ENCODE measurements at places on chromosomes 3 and 15.

DNA sequence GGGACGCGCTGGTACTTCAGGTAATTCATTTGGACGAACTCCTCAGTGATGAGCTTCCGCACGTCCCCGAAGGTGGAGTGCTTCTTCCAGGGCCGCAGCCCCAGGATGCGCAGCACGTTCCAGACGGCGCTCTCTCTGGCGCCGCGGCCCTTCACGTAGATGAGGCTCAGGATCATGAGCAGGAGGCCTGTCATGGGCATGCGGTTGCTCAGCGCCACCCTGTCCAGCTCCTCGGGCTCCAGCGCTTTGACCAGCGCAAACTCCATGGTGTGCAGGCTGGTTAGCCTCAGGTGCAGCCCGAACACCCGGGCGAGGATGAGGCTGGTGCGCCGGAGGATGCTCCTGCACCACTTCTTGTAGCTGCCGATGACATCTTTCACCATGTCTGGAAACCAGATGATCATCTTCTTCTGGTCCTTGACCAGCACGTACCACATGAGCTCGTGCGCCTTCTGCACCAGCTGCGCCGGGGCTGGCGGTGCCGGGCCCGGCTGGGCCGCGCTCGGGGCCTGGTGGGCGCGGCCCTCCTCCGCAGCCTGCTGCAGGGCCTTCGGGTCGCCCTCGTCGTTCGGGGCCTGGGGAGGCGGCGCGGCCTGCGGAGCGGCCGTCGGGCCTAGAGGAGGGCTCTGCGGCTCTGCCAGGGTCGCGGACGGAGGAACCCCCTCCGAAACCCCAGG is 501 bp downstream of the NDN start:
- no peak for DNase-seq

DNA sequence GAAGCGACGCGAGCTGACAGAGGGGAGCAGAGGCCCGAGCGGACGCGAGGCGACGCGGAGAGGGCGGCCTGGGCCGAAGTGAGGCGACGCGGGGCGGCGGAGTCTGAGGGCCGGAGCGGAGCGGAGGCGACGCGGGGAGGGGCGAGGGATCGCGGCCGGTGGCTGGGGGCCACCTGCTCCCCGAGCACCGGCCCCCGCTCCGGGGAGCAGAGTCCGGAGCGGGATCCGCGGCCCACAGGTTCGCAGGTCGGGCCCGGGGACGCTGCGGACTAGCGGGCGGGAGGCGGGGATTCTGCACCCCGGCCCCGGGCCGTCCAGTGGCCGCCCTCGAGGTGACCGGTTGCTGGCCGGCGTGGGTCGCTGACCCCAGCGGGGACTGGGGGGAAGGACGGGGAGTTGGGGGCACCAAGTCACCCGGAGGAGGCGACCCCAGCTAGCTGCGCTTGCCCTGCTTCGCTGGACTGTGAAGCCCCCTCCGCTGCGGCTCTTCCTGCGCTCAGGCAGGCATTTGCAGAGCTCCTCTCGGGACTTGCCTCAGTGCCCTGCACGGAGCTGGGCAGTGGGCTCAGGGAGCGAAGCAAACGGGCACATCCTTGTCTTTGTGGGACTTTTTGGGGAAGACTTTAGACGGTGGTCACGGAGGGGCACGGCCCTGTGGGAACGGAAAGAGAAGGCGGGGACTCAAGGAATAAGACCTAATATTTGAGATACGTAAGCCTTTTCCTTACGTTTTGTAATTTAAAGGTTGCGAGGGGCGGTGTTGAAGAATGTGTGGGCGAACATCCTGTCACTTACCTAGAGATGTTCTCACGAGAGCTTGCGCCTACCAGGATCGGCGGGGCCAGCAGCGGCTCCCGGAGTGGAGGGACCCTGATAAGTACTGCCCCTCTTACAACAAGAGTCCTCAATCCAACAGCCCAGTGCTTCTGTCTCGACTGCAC is 566 bp downstream of the HMCES start:
- no peak for DNase-seq

- DNase-seq = no peak
Observed at GRCh38 chr3:114624571-114625181, 330.8 kb downstream of the TIGIT start.

- DNase-seq = no peak
Observed at GRCh38 chr15:60392986-60393790, 4.6 kb downstream of the ANXA2 start.

DNA sequence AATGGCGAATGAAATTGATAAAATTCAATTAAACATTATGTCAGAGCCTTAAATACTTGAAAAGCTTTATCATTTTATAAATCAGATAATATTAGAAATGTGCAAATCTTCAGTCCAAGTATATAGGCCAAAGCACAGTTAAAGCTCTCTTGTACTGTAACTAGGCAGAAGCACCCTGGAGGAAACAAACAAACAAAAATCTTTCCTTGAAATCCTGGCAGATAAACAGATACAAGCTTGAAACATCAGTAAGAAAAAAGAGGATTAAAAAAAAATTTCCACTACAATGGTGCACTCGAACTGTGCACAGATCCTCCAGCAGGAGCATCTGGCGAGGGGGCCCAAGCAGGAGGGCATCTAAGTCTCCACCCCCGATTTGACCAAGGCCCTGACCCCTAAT is 166.6 kb downstream of the PLD1 start:
- no peak for DNase-seq

DNA sequence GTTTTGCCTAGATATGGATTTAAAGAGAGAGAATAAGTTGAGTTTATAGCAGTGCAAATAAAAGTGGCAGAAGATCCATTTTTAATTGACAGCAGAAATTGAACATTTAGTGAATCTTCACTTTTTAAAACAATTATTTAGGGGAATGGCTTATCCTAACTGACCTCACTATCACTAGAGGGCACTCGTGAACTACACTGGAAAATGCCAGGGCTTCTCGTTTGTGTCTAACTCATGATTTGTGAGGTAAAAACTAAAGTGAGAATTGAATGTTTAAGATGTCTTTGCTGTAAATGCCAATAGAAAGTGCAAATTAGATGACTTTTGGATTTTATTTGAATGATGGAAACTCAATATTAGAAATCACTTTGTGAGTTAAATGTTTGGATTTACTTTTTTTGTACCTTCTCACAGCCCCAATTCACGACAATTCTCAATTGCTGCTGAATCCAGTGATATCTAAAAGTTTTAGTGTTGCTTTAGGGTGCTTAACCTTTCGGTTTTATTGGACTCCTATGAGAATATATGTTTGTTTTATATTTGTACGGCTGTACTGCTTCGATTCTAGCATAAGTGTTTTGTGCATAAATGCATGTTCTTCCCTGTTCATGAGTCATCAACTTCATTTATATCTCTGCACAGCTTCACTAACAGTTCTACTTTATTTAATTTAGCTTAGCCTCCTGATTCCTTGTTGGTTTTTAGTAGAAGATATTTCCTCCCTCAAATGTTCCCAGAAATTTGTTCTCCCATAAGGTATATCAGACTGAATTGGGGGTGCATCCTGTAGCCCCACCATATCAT is 462.1 kb downstream of the MFSD1 start:
- peak; percentile 23 for DNase-seq

- DNase-seq = no peak
Observed at GRCh38 chr3:55198554-55198953, 270.7 kb upstream of the LRTM1 start.

GRCh38 chr15:29669823-29670222 is 152.4 kb downstream of the TJP1 start:
- DNase-seq = no peak

GRCh38 chr15:67202091-67202490 is 52.4 kb downstream of the AAGAB start:
- DNase-seq = no peak

DNA sequence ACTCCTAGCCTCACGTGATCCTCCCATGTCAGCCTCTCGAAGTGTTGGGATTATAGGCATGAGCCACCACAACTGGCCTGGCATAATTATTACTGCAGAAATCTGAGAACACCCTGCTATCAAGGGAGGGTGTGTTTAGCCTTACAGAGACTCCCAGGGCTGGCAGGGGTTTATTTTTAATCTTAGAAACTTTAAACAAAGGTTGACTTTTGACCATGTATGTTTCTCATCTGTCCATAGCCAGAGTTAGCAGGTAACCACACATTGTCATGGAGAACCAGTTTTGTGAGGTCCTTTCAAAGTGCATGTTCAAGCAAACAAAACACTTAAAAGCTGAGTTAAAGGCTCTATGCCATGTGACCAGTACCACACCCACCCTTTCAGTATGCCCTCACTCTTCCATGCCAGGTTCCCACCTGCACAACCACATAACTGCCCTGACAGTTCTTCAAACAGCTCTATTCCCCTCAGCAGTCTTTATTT is 11.1 kb downstream of the SIAH2 start:
- no peak for DNase-seq

DNA sequence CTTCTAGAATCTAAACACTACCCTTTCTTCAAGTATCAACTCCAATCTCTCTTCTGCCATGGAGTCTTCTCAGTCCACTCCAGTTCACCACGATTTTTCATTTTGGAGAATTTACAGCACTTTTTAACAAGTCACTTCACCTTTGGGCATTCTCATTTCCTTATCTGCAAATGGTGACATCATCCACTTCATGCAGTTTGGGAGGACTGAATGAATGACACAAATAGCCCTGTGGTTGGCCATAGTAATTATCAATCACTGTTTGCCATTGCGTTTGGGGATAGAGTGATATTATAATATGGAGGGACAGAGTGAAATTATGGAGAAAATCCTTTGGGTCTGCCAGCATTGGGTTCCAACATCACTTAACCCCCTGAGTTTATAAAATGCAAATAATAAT is 38.0 kb upstream of the TM4SF1 start:
- no peak for DNase-seq

- DNase-seq = no peak
Observed at GRCh38 chr15:58880320-58880719, 53.2 kb downstream of the SLTM start.

- no peak for DNase-seq
Observed at GRCh38 chr3:51044982-51045381, 340.1 kb upstream of the MANF start.

GRCh38 chr3:129542747-129543146 is 228 bp upstream of the H1-8 start:
- DNase-seq = no peak

DNA sequence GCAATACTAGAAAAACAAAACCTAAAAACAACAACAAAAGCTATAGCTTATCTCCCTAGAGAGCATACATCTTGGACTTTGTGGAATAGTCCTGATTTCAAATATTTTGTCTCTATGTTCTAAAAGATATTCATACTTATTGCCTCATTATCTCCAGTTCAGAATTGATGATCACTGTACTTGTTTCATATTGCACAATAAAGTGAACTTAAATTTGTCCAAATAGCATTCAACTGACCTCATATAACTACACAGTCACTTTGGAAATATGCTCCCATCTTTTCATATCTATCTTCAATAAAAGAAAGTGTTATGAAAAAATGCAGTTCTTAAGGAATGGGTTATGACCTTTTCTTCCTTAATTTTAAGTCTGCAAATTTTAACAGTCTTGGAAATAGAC is 228.6 kb upstream of the CMC1 start:
- DNase-seq = no peak

DNA sequence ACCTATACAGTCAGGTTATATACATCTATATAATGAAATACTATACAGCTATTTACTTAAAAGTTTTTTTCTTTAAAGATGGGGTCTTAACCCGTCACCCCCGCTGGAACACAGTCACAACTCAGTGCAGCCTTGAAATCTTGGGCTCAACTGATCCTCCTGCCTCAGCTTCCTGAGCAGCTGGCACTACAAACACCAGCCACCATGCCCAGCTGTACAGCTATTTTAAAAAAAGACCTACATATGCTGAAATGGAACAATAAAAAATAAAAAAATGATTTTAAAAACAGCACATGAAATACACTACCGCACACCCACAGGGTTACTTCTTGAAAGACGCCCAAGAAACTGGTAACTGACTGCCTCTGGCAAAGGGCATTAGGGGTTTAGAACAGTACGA is 3.8 kb downstream of the NCBP2 start:
- no peak for DNase-seq

GRCh38 chr3:30307372-30307950 is 298.9 kb upstream of the TGFBR2 start:
- no peak for DNase-seq

DNA sequence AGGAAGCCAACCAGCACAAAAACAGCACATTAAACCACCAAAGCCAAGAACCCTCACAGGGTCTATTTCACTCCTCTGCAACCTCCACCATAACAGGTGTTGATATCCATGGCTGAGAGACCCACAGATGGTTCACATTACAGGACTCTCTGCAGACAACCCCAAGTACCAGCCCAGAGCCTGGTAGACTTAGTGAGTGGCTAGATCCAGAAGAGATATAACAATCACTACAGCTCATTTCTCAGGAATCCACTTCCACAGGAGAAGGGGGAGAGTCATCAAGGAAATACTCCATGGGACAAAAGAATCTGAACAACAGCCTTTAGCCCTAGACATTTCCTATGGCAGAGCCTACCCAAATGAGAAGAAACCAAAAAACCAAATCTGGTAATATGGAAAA is 168.1 kb upstream of the CD96 start:
- no peak for DNase-seq

DNA sequence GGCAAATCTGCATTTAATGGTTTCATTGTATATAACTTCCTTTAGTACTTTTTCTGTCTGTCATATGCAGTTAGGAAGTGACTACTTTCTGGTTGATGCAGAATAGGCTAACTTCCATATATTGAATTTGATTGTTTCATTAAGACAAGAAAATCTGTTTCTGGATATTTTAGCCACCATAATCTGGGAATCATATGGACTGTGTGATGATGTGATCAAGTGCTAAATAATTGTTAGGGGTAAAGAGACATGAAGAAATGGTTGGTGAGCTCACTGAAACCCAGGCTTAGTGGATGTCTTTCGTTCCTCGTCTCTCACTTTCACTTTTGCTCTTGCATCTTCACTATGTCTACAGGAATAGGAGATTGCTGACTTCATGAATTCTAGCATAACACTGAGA is 3.5 kb upstream of the MNS1 start:
- peak; percentile 54 for DNase-seq

DNA sequence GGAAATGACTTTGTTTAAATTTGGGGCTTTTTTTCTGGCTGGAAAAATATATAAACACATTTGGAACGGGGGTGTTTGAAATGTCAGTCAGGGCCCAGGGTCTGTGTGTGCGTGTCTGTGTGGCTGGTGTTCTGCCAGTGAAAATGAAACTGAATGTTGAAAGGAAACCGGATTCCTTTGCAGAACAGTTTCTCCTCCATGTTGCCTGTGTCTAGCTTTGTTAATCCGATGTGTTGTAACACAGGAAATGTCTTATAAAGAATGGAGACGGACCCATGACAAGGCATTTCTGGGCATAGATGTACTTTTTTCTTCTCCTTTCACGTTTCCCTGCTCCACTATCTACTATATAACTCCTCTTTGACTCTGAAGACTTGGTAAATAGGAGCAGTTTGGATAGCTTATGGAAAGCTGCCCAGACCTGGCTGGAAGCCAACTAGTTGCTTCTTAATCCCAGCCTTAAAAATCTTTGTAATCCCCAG is 2.8 kb downstream of the SQOR start:
- peak; percentile 69 for DNase-seq

GRCh38 chr15:43433165-43433564 is 59.8 kb downstream of the TP53BP1 start:
- no peak for DNase-seq

- no peak for DNase-seq
Observed at GRCh38 chr15:84824260-84825007, 7.3 kb downstream of the ALPK3 start.

- no peak for DNase-seq
Observed at GRCh38 chr15:60612400-60613048, 133.6 kb upstream of the ICE2 start.
